Left cardiac atrium (tissue), 4 donors: ENCODE measurements at places on chromosomes 7 and 10. TPM values are rescaled to one million over a fixed set of nuclear protein-coding genes. Genes with fewer than 3 reads are reported as not detected.

DNA sequence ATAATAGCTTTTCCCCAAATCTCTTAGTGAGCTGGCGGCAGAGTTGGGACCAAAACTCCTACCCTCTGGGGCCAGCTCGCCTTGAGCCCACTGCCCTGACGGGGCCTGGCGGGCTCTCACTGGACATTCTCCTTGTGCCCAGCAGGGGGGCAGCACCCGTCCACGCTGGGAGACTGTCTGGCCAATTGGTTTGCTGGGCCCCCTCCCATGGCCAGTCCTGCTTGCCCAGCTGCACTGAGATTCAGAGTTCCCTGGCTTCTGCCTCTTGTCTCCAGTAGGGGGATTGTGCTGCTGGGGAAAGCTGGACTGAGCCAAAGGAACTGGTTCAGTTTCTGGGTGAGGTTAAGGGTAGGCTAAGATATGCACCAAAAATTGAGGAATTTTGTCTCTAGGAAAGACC is 59.8 kb downstream of the RAMP3 start:
- DNase-seq: no peak

- DNase-seq: no peak
These were observed 5.7 kb upstream of the GOT1 start for GRCh38 chr10:99435986-99436638.

GRCh38 chr7:128005117-128005516 is 26.1 kb downstream of the LRRC4 start:
- DNase-seq: no peak

- DNase-seq: no peak
These were observed 20.2 kb upstream of the SEM1 start for GRCh38 chr7:96729820-96730219.

GRCh38 chr7:158021836-158022235 is 565.8 kb downstream of the PTPRN2 start:
- no peak for DNase-seq

GRCh38 chr10:44316187-44316921 is 68.5 kb downstream of the CXCL12 start:
- DNase-seq: no peak

The NME8 gene
- not detected for total RNA-seq

GRCh38 chr7:28161331-28161730 is 19.3 kb downstream of the JAZF1 start:
- DNase-seq: no peak

The OR6B1 gene
- total RNA-seq: not detected

DNA sequence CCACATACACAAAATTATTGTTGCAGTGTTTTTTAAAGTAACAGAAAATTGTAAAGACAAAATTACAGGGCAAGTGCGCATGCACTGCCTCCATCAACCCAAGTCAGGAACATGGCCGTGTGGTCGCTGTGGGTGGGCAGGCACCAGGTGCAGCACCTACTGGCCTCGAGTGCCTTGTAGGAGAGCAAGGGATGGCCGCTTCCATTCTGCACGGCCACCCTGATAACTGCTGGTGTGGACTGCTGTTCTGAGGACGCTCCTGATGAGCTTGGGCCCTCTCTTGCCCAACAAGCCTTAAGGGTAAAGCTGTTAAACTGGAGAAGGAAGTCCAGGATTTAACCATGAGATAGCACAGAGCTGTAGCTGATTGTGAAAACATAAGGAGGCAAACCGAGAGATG is 124.6 kb upstream of the PPP1R9A start:
- DNase-seq: no peak

GRCh38 chr10:87590705-87591588 is 68.7 kb upstream of the PAPSS2 start:
- DNase-seq: no peak
